ENCODE measurements at places on chromosomes 3 and 15.

- no peaks in the 10 kb centered on the region for H3K36me3 ChIP-seq
- peaks cover 14% of the 10 kb centered on the region for H3K4me1 ChIP-seq
- no peaks in the 10 kb centered on the region for H3K27me3 ChIP-seq
- H3K27ac ChIP-seq: peak overlapping the region; percentile 55
Observed at GRCh38 chr15:72970933-72971760, 81.1 kb upstream of the NEO1 start.

- no peaks in the 10 kb centered on the region for H3K27me3 ChIP-seq
- no peaks in the 10 kb centered on the region for H3K4me1 ChIP-seq
- H3K27ac ChIP-seq: no peak overlapping the region
- no peak overlapping the region for H3K4me3 ChIP-seq
Observed at GRCh38 chr15:96887730-96888129, 557.2 kb downstream of the NR2F2 start.

DNA sequence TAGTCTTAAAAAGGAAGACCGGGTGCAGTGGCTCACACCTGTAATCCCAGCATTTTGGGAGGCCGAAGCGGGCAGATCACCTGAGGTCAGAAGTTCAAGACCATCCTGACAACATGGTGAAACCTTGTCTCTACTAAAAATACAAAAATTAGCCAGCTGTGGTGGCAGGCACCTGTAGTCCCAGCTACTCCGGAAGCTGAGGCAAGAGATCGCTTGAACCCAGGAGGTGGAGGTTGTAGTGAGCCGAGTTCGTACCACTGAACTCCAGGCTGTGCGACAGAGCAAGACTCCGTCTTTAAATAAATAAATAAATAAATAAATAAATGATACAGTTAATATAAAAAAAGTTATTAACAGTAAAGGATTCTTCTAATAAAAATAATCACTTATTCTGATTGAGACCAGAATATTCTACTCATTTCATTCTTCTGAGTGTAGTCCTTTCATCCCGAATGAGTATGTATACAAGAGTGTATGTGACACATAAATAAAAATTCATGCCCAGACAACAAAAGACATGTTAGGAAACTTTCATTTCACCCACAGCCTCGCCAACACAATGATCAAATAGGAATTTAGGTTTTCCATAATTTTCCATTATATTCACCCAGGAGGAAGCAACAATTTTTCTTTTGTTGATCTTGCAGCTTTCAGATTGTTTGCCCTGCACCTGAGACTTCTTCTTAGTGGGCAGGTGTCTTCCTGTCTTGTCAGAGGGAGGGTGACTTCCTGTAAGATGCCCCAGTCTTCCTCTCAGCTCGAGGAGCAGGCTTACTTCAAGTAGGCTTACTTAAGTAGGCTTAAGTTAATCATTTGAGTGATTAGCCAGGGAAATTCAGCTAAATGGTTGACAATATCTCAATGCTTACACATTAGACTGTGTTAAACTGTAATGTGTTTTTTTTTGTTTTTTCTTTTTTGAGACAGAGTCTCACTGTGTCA is 7.8 kb upstream of the NUP210 start:
- H3K4me1 ChIP-seq: no peaks in the 10 kb centered on the region
- DNase-seq: no peak
- no peak overlapping the region for H3K4me3 ChIP-seq
- H3K27ac ChIP-seq: no peak overlapping the region

GRCh38 chr3:69201658-69202057 is 79.3 kb upstream of the LMOD3 start:
- H3K4me1 ChIP-seq: no peaks in the 10 kb centered on the region
- H3K36me3 ChIP-seq: no peaks in the 10 kb centered on the region
- H3K27ac ChIP-seq: no peak overlapping the region
- no peaks in the 10 kb centered on the region for H3K27me3 ChIP-seq
- DNase-seq: no peak

GRCh38 chr3:36942638-36943248 is 2.1 kb downstream of the TRANK1 start:
- no peak overlapping the region for H3K4me3 ChIP-seq
- no peak overlapping the region for H3K27ac ChIP-seq
- H3K36me3 ChIP-seq: no peaks in the 10 kb centered on the region
- no peaks in the 10 kb centered on the region for H3K27me3 ChIP-seq

GRCh38 chr3:12024959-12025570 is 20.9 kb downstream of the SYN2 start:
- no peak for DNase-seq
- no peaks in the 10 kb centered on the region for H3K36me3 ChIP-seq
- no peak overlapping the region for H3K4me3 ChIP-seq
- no peaks in the 10 kb centered on the region for H3K4me1 ChIP-seq

DNA sequence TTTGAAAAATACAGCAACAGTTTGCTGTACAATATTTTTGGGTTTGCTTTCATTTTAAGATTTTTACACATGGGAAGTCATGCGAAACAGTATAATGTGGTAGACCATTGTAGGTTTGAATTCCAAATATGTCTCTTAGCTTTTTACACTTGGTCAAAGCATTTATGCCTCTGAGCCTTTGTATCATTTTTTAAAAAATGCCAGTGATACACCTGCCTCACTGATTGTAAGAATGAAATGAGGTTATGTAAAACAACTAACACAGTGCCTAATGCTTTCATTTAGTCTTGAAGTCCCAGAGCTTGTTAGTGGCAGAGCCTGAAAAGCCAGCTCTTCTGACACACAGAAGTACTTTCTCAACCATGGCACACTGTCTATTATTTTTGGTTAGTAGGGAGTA is 202.0 kb downstream of the UBE2E2 start:
- no peaks in the 10 kb centered on the region for H3K36me3 ChIP-seq
- H3K4me1 ChIP-seq: peaks cover 6% of the 10 kb centered on the region
- no peak overlapping the region for H3K27ac ChIP-seq
- no peak overlapping the region for H3K4me3 ChIP-seq
- DNase-seq: no peak

GRCh38 chr3:36394176-36394575 is 13.9 kb downstream of the STAC start:
- H3K36me3 ChIP-seq: no peaks in the 10 kb centered on the region
- H3K27ac ChIP-seq: no peak overlapping the region
- no peaks in the 10 kb centered on the region for H3K27me3 ChIP-seq
- no peak for DNase-seq
- H3K4me3 ChIP-seq: no peak overlapping the region

- no peak for DNase-seq
- H3K36me3 ChIP-seq: no peaks in the 10 kb centered on the region
- H3K4me1 ChIP-seq: no peaks in the 10 kb centered on the region
- no peak overlapping the region for H3K4me3 ChIP-seq
- H3K27ac ChIP-seq: no peak overlapping the region
Observed at GRCh38 chr15:47551079-47551478, 166.2 kb upstream of the SEMA6D start.

DNA sequence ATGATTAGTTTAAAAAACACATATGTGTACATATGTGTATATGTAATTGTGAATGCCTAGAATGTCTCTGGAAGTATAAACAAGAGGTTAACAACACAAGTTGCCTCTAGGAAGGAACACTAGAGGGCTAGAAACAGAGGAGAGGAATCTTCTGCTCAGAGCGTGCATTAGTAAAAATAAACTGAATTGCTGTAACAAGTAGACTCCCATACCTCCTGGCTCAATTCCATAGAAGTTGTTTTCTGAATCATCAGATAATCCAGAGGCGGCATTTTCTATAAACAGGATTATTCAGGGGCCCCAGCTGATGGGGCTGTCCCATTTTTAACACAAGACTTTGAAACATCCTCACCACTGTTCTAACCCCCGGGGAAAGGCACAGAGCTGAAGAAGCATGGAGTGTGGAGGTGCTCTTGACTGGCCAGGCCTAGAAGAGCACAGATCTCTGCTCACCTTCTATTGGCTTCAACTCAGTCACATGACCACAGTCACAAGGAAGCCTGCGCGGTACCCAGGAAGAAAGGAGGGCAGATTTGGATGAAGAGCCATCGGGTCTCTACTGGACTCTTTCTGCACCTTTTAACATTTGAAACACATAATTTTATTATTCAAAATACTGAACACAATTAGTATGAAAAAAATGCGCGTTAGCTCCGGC is 145.7 kb downstream of the TLE3 start:
- DNase-seq: no peak
- H3K36me3 ChIP-seq: no peaks in the 10 kb centered on the region
- H3K4me3 ChIP-seq: no peak overlapping the region
- no peaks in the 10 kb centered on the region for H3K27me3 ChIP-seq
- no peaks in the 10 kb centered on the region for H3K4me1 ChIP-seq

DNA sequence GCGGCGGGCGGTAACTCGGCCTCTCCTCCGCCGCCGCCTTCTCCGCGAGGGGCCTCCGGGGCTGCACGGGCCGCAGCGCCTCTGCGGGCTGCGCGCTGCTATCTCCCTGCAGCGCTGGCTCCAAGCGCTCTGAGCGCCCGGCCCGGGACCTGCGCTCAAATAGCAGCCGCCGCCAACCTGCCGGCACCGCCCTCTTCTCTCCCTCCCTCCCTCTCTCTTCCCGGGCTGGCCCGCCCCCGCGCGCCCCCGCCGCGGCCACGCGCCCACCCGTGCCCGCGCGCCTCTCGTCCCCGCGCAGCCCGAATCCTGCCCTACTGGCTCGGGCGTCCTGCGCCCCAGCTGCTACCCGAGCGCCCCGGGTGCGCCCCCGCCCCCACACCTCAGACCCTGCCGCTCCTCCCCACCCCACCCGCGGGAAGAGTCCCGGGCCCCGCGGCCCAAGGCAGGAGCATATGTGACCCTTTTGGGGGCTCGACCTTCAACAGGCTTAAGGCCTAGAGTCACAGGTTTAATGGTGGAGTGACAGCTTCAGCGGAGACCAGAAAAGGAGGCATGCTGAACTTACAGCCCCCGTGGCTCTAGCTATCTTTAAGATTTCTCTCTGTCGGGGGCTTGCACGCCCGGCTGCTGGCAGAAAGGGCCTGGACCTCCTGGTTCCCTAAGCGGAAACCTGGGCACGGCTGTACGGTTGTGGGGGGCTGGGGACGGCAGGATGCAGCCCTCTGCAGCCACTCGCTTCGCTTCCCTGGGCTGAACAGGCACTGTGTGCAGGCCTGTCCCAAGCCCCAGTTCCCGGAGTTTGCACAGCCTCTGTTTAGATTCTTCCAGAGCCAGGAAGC is at the start of gene CACNA2D2:
Gene CACNA2D2 (minus strand): TSS at position 131 of the 839 bp plus-strand sequence. CDS start 211 bp downstream, outside the sequence.
- H3K27me3 ChIP-seq: peaks cover 3% of the 10 kb centered on the region
- no peak within 1 kb of the TSS for H3K27ac ChIP-seq
- peak within 1 kb of the TSS; percentile 82 for H3K4me3 ChIP-seq

GRCh38 chr3:187827723-187828122 is 82.5 kb upstream of the BCL6 start:
- H3K36me3 ChIP-seq: no peaks in the 10 kb centered on the region
- H3K4me1 ChIP-seq: no peaks in the 10 kb centered on the region
- H3K4me3 ChIP-seq: no peak overlapping the region
- no peak overlapping the region for H3K27ac ChIP-seq

DNA sequence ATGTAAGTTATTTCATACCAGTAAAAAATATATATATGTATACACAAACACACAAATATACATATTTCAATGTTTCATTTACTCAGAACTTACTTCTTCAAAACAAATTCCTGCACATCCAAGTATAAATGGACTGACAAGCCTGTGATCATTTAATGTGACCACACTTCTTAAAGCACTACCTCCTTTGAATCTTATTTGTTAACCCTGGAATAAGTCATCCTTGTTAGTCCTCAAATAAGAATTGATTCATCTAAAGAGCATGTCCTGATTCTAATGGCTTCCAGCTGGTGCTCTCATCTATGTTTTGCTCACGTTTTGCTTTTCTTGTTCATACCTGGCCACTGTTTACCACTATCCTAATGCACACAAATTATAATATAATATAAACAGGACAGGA is 103.9 kb upstream of the UBP1 start:
- no peak overlapping the region for H3K27ac ChIP-seq
- no peak overlapping the region for H3K4me3 ChIP-seq
- DNase-seq: no peak
- no peaks in the 10 kb centered on the region for H3K27me3 ChIP-seq
- peaks cover 19% of the 10 kb centered on the region for H3K36me3 ChIP-seq
- no peaks in the 10 kb centered on the region for H3K4me1 ChIP-seq

DNA sequence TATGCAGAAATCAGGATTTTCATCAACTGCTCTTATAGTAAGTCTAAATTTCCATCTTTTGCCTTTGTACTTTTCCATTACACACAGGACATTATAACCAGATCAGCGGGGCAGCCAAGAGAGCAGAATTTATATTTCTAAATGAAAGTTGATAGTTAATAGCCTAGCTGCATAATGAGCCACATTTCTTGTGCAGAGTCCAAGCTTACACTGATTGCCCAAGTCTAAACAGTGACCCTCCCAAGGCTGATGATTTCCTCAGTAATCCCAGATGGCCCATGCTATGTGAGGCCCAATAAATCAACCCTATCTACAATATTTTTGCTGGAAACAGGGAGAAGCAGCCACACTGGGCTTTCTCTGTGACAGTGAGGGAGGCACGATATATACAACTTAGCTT is 475.8 kb upstream of the KCNMB2 start:
- H3K4me1 ChIP-seq: peaks cover 3% of the 10 kb centered on the region
- no peaks in the 10 kb centered on the region for H3K27me3 ChIP-seq
- H3K27ac ChIP-seq: no peak overlapping the region
- H3K36me3 ChIP-seq: no peaks in the 10 kb centered on the region
- no peak overlapping the region for H3K4me3 ChIP-seq

GRCh38 chr3:68373727-68374126 is 558.6 kb downstream of the TAFA4 start:
- DNase-seq: no peak
- H3K27ac ChIP-seq: no peak overlapping the region
- no peaks in the 10 kb centered on the region for H3K4me1 ChIP-seq
- H3K4me3 ChIP-seq: no peak overlapping the region
- H3K36me3 ChIP-seq: no peaks in the 10 kb centered on the region
- no peaks in the 10 kb centered on the region for H3K27me3 ChIP-seq

- DNase-seq: no peak
- H3K27me3 ChIP-seq: no peaks in the 10 kb centered on the region
- H3K27ac ChIP-seq: no peak overlapping the region
- H3K4me1 ChIP-seq: no peaks in the 10 kb centered on the region
Observed at GRCh38 chr15:31803388-31803884, 226.9 kb upstream of the CHRNA7 start.

DNA sequence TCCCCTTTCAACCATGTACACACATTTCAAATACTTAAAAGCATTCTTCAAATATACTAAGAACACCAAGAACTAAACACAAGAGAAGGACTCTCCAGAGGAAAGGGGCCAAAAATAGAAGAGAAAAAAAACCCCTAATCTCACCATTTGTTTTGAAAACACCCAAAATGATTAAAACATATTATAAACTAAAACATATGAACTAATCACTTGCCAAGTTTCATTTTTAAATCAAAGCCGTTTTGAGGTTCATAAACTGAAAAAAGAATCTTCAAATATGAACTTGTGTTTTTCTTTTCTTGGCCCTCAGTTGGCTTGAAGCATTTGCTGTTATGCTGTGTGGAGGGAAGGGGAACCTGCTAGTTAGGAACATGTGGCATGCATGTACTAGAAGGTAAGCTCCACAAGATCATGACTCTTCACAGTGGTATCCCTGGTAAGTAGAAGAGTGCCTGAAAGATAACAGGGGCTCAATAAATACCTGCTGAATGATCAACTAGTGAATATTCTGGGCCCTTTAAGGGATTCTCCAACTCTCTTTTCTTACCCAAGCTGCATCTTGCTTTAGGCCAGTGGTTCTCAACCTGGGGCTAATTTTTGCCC is 224.5 kb downstream of the TIGIT start:
- no peaks in the 10 kb centered on the region for H3K27me3 ChIP-seq
- no peak overlapping the region for H3K27ac ChIP-seq
- no peak for DNase-seq
